GM20000 (cell line): ENCODE measurements at places on chromosomes 6 and 20.

DNA sequence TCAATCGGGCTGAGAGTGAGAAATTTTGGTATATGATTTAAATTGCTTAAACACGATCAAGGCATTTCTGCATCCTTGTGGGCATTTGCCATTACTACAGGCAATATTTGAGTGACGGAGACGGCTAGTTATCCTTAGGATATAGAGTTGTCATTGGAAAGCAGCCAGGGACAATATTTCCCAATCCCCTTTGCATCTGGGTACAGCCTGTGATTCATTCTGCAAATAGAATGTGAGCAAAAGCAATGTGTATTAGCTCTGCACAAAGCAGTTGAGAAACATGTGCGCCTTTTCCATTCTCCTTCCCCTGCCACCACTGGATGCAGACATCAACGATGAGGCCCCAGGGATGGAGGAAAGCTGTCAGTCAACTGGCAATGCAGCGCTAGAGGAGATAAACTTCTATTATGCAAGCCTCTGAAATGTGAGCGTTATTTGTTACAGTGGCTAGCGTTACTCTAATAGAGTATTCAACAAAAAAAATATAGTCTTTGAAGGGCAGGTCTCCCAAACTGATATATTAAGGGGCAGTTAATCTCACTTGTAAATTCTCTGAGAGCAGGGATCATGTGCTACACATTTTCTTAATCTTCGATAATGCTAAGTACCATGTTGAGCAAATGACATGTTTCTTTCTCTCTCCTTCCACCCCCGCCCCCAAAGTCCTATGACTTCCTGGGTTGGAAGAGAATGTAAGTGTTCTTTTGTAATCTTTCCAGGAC is 37.1 kb upstream of the NCOA3 start:
- no peak for DNase-seq

DNA sequence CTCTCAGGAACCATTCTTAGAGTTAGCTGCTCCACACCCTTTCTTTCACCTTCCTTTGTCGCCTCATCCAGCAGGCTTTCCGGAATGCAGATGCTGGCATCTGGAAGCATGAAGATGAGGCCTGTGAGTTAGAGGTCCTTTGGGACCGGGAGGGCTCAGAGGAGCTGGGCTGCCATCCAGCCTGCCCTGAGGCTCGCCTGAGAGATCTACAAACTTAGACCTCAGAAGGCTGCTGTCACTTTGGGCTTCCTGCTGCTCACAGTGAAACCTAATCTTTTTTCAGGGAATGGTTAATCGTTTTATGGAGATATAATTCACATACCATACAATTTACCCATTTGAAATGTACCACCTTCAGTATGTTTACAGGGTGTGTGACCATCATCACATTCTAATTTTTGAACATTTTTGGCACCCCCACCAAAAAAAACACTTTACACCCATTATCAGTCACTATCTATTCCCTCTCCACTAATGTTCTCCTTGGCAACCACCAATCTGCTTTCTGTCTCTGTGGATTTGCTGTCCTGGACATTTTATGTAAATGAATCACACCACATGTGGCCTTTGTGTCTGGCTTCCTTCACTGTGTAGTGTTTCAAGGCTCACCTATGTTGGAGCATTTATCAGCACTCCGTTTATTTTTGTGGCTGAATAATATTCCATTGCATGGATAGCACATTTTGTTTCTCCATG is 20.0 kb upstream of the MPC1 start:
- DNase-seq, result no peak

DNA sequence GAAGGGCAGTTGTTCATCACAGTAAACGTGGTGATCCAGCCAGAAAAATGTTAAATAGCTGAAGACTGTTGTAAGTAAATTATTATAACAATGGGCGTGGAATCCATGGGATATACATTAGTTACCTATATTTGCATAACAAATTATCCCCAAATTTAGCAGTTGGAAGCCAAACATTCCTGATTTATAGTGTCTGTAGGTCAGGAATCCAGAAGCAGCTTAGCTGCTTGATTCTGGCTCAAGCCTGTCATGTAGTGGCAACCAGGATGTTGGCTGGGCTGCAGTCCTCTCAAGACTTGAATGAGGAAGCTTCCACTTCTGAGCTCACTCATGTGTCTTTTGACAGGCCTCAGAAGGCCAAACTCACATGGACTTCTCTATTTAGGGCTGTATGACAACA is 6.9 kb upstream of the ADGRB3 start:
- no peak for DNase-seq

- no peak for DNase-seq
Observed at GRCh38 chr20:18748987-18749386, 64.6 kb upstream of the SCP2D1 start.
